Activated T-helper 1 cell treated with anti-CD3 and anti-CD28 coated beads, Interleukin-2, amount 50 U/mL, for 16 hours (primary cell): ENCODE measurements at places on chromosomes 16 and 17.

- no peak for DNase-seq
Observed at GRCh38 chr17:41071606-41072360, 6.1 kb upstream of the KRTAP2-4 start.

DNA sequence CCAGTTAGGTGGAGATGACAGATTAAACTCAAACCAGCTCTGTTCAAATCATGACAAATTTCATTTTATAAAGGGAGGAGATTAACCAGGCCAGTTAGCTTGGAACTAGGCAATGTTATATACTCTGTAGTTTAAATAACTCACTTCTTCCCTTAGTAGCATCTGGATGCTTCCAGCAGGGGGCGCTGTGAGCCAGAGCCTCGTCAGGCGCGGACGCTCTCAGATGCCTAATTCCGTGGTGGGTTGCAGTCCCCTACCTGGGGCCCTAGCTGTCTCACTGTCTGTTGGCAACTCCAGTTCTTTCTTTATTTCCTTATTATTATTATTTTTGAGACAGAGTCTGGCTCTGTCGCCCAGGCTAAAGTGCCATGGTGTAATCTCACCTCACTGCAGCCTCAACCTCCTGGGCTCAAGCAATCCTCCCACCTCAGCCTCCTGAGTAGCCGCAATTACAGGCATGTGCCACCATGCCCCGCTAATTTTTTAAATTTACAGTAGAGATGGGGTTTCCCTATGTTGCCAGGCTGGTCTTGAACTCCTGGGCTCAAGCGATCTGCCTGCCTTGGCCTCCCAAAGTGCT, 17.3 kb upstream of the WFDC1 start:
- peak; percentile 64 for DNase-seq

DNA sequence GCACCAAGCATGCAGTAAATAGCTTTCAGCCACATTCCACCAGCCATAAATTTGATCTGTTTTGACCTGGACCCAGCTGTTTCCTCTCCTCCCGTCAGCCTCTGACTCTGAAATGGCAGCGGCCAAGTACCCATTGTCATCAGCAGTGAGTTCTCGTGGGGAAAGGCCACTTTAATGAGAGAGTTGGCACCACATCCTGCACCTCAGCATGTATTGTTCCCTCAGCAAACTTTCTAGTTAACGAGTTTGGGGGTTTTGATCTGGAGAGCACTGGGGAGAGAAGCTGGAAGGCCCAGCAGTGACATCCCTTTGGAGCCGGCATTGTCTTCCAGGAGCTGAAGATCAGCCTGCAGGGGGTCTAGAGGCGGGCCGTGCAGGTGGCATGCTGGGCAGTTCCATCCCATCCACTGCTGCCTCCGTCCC, 84.9 kb downstream of the RPA1 start:
- DNase-seq: no peak

GRCh38 chr17:39534768-39535405, 72.8 kb downstream of the NEUROD2 start:
- no peak for DNase-seq
